ENCODE measurements at places on chromosomes 7 and 10.

DNA sequence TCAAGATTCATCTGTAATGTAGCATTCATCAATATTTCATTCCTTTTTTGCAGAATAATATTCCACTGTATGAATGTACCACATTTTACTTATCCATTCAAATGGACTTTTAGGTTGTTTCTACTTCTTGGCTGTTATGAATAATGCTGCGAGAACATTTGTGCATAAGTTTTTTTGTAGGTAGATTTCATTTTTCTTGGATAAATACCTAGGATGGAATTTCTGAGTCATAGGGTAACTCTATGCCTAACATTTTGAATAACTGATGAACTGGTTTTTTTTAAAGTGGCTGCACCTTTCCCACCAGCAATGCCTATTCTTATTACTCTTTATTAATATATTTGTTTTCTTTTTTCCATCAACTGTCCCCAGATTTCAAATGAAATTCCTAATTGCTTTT lies 9.1 kb upstream of the XPNPEP1 start:
- no peak for DNase-seq

DNA sequence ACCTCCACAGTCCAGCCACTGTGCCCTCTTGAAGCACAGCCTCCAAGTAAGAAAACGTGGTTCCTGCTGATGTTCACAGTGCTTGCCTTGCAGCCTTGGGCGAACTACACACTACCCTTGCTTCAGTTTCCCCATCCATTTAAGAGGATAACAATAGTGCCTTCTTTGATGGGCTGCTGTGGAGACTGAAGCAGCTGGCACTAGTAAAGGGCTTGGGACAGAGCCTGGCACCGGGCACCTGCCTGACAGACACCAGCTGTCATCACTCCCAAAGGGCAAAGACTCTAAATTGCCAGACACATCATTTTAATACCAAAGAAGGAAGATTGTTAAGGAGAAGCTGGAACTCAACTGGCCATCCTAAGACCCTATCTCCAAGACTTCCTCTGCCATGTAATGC lies 3.1 kb upstream of the C10orf90 start:
- no peak for DNase-seq

- DNase-seq, result no peak
Observed at GRCh38 chr10:50260791-50261281, 9.5 kb upstream of the ASAH2 start.

DNA sequence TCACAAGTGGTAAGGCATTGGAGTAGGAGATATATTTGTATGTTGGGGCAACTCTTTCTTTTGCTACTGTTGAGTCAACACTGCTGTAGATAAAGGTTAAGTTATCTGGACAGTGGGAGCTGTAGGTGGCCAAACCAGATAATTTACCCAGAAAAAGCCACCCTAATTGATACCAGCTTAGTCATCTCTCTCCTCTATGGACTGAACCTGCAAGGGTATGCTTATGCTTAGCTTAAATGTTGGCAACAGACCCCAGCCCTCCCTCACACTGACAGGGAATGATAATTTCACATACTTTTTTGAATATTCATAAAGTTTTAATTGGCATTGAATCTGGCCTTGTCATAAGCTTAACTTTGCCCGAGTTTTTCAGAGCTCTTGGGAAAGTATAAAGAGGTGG lies 66.3 kb downstream of the CREB5 start:
- no peak for DNase-seq

GRCh38 chr7:155338632-155339320 lies 41.1 kb downstream of the INSIG1 start:
- no peak for DNase-seq

- DNase-seq, result no peak
Observed at GRCh38 chr7:76411626-76412025, 2.1 kb upstream of the SSC4D start.

DNA sequence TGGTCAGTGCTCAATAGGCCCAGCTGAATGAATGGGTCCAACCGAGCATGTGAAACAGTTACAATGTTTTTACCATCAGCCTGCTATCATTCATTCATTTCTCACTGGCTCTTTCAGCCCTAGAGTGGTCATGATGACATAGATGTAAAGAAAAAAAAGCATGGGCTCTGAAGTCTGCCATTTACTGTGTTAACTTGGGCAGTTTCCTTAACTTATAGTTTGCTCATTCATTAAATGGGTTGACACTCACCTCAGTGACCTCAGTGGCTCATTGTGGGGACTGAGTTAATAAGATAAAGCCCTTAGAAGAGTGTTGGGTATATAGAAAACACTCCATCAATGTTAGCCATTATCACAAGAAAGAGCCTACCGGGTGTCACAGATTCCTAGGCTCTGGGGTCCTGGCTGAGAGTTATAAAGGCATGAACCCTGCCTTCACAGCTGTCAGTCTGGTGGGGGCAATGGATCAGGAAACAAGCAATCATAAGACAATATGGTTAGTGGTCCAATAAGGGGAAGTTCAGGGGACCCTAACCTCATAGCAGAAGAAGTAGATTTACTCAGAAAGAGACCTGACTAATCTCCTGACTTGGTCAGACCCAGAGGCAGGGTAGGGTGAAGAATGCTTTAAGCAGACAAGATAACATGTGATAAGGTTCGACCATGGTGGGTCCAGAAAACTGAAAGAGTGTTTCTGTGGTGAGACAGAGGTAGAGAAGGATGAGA lies 29.7 kb upstream of the GPAM start:
- DNase-seq, result no peak

DNA sequence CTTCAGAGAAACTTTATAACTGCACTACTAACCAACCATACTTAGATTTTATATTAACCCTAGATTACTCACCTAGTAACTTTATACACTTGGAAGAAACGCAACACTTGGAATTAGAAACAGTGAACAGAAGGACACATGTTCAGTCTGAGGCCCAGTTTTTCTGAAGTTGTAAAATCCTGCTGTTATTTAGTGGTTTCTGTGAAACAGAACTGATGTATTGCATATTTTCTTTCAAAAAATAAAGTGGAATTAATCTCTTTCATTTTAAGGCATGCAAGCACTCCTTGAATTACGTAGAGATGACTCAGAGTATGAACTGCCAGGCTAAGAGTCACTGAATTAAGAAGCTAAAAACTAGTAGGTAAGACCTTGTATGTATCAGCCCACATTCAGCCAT lies 215.8 kb downstream of the SKAP2 start:
- no peak for DNase-seq

GRCh38 chr10:36662571-36662970 lies 462.8 kb upstream of the ANKRD30A start:
- no peak for DNase-seq

DNA sequence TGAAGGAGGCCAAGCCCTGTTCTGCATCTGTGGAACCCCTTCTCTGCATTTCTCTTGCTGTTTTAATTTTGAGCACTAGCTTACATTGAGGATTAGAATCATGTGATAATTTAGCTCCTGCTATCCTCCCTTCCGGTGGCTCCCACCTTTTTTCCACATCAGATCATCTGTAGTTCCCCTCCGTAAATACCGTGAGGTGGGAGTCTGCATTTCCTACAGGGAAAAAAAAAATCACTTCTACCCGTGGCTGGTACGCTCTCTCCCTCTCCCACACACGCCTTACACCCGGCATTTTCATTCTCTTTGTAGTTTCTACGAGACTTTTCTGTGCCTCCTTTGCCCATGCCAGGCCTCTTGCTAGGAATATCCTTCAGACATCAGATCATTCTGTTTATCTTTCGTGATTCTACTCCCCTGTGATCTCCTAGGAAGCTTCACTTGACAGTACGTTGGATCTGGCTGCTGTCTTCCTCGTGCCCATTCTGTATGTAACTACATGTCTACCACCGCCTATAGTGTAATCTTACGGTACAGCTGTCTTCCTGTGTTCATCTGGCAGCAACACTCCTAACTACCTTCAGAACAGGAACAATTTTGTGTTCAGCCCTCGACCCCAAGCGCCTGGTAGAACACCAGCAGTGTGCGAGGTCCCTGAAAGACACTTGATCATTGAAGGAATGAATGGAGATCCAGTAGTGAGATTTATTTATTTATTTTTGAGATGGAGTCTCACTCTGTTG lies 41.7 kb upstream of the OCM start:
- DNase-seq, result no peak

DNA sequence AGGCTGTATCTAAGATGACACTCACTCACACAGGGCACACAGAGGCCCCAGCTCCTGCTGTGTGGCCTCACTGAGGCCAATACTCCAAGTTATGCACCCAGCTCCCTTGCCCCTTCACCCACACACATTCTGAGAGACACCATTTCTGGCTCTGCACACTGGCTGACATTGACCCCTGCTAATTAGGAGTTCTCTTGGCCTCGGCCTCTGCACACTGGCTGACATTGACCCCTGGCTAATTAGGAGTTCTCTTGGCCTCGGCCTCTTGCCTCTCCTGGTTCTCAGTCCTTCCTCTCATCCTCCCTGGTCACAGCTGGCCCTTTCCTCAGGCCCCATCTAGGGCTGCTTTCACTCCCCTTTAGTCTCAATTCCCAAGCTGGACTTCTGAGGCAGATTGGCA lies 97.3 kb downstream of the GRID1 start:
- no peak for DNase-seq

DNA sequence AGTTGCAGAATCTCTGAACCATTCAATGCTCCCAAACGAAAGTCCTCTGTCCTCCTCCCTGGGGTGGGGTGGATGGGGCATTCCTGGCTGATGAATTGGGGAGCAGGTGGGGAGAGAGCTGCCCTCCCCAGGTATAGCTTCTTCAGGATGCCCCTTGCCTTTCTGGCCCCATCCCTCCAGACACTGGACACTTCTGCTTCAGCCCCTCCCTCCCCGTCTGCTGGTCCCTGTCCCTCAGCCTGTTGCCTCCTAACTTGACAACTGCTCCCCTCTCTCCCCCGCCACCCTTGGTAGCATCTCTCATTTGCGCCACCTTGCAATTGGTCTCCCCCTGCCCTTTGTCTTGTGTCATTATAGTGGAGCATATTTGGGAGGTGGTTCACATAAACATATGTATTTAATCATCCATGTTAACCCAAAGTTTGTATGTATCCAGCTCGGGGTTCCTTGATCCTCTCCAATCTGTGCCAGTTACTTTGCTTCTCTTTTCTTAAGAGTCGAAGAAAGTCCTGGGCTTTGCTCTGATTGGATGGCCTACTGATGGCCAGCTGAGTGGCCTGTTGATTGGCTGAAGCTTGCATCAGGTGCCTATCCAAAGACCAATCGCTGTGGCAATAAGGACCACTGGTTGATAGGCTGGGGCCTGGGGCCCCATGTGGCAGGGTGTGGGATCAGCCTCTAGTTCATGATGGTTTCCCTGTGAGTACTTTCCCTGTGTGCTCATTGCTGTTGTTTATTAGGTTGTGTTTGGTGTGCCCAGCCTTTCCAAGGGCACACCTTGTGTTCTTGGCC lies 4.0 kb upstream of the GCK start:
- no peak for DNase-seq

DNA sequence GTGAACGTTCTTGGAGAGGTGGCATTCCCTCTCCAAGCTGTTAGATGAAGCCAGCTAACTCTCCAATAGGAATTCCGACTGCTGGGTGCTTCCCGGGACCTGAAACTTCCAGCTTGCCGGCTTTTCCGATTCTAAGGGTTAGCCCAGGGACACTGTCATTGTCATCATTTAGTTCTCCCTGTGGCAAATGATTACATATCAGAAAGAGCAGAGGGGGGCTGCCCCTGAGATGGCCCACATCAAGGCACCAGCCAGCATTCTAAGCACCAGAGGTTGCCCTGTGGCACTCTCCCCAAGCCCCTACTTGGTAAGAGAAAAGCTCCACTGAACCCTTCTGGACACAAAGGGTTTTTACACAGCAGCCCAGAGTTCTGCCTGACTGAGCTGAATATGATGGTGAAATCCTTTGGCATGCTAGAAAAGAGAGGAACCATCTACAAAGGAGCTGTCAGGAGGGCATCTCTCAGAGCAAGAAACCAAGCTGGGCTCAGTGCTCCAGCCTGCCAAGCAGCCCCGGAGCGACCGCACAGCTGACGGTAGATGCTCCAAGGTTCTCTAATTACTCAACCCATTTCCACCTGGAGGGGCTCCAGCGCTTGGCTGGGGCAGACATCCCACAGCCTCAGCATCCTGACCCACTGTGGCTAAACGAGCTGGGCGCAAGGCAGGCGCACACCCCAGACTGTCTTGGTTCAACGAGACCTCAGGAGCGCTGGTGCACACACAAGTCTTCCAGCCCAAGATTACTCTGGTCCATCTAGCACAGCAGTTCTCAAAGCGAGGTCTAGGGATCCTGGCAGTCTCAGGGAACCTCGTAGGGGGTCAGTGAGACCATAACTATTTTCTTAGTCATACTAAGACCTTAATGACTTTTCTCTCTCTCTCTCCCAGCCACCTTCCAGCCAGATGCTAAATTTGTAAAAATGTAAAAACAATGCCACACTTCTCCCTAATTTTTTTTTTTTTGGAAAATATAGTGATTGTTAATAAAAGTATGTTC lies 160.5 kb downstream of the GFRA1 start:
- no peak for DNase-seq

DNA sequence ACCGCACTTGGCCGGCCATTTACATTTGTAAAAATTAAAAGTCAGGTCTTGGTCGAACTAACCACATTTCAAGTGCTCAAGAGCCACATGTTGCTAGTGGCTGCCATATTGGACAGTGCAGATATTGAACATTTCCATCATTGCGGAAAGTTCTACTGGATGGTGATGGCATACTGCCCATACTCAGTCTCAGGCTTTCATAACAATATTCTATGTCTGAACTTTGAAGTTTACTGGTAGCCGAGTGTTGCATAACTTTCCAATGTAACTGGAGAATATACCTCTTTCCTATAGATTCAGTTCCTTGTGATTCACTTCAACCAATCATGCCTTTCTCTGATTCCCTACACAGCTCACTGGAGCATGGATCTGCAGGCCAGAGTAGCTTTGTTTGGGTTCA lies 43.7 kb downstream of the PSMC2 start:
- DNase-seq, result no peak

DNA sequence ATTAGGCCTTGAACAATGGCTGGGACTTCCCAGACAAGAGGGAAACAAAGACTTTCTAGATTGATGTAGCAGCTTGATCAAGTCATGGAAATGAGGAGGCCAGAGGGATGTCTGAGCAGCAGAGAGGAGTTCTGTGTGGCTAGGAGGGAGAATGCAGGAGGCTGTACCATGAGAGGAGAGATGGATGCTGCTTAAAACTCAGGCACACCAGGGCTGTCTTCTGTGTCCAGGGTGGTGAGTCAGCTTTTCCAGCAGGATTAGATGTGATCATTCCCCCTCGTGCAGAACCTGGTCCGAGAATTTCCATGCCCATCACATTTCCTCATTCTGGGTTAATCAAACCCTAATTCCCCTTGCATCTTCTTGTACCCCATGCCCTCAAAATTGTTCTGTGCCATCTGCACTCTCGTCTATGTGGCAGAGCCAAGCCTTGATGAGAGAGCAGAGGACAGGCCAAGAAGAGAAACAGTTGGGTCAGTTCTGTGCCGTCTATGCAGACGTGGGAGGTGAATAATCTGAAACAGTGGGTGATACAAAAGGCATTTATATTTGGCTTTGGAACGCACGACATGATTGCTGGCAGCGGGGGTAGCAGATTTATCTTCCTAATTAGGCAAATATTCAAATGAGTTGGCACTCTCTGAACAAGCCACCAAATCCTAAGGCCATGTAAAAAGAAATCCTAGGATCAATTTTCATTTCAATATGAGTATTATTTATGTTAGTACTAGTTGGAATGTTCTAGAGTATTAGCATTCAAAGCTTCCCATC lies 160.7 kb downstream of the TMEM178B start:
- DNase-seq, result no peak

- no peak for DNase-seq
Observed at GRCh38 chr7:892648-893593, 16.6 kb downstream of the GET4 start.

Measured in Right ventricle myocardium superior (tissue), 1 donor.